Stimulated activated CD4-positive, alpha-beta T cell treated with anti-CD3 and anti-CD28 coated beads, Interleukin-12 subunit alpha, Interleukin-12 subunit beta, amount 100 ng/mL, for 4 hours (primary cell): ENCODE measurements at places on chromosomes 7 and 10.

DNA sequence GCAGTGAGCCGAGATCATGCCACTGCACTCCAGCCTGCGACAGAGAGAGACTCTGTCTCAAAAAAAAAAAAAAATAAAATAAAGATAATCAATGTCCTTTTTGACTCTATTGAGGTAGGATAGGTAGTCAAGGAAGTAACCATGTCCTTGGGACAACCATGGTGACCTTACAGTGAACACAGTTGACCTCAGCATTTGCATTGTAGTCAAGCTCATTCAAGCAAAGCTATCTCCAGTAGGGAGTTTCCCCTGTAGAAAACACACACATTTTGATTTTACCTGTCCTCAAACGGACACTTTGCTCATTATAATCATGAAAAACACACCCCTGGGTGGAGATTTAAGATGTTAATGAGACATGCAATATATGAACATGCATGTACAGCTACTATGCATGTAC, 171.7 kb downstream of the KIF20B start:
- DNase-seq, result no peak

DNA sequence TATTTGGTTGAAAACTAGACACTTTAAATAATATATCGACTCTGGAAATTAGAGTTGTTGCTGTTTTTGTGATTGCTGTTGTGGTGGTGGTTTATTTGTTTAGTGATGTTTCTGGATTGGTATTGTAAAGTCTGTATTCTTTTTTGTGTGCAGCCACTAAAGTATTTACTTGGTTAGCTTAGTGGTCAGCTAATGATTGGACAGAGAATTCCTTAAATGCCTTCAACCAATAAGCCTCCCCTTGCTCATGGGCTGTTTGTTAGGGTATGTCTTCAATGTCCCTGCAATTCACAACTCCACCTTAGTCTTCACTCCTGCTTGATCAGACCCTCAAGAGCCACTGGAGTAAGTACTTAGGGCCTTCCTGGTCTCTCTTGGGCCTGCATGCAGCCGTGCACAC, 71.0 kb downstream of the PAXIP1 start:
- DNase-seq, result no peak

DNA sequence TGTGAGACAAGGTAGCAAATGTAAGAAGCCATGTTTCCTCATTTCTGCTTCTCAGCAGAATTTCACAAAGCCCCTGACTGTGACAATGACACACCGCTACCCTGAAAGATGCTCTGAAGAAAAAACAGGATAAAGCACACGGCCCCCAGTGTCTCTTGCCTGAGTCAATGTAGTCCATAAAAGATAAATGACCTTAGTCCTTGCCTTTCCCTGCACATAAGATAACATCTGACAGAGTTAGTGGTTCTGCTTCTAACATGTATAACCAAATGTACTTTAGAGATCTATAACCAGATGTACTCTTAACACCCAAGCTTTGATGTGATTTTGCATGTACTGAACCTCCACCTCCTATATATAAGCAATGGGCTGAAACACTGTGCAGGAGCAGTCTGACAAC, 3.0 kb upstream of the SND1 start:
- DNase-seq, result no peak

DNA sequence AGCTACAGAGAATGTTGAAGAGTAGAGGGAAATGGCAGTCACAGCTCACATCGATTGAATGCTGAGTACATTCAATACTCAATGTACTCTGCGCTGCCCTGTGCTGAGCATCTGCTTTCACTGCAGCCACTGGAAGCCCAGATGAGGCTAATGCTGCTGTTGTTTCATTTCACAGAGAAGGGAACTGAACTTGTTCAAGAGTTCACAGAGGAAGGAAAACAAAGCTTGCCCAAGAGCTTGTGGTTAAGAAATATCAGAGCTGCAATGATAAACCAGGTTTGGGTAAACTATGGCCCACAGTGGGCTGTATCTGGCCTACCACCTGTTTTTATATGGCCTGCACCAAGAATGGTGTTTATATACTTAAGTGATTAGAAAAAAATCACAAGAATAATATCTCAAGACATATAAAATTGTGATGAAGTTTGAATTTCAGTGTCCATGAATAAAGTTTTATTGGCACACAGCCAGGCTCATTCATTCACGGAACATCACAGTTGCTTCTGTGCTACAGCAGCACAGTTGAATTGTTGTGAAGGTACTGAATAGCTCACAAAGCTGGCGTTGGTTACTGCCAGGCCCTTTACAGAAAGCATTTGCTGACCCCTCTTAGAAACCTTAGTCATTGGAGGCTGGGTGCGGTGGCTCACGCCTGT, 64.1 kb downstream of the CFAP58 start:
- no peak for DNase-seq

- no peak for DNase-seq
Observed at GRCh38 chr10:22564060-22564459, 150.3 kb downstream of the PIP4K2A start.

GRCh38 chr7:97043281-97043680, 18.6 kb upstream of the DLX5 start:
- DNase-seq, result no peak

- no peak for DNase-seq
Observed at GRCh38 chr7:152342796-152343195, 93.0 kb downstream of the KMT2C start.

- DNase-seq, result no peak
Observed at GRCh38 chr10:22374489-22375126, 29.3 kb downstream of the SPAG6 start.

- no peak for DNase-seq
Observed at GRCh38 chr10:786633-787474, 97.4 kb upstream of the DIP2C start.

GRCh38 chr10:34771525-34771924, 43.6 kb downstream of the PARD3 start:
- DNase-seq, result no peak

DNA sequence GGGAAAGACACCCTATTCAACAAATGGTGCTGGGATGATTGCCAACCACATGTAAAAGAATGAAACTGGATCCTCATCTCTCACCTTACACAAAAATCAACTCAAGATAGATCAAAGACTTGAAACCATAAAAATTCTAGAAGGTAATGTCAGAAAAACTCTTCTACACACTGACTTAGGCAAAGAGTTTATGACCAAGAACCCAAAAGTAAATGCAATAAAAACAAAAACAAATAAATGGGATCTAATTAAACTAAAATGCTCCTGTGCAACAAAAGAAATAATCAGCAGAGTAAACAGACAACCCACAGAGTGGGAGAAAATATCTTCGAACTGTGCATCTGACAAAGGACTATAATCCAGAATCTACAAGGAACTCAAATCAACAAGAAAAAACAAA, 504.2 kb upstream of the MBL2 start:
- DNase-seq, result no peak

- no peak for DNase-seq
Observed at GRCh38 chr7:108014747-108015682, 12.1 kb upstream of the LAMB1 start.

GRCh38 chr7:112346381-112347060, 103.7 kb upstream of the IFRD1 start:
- DNase-seq, result no peak

DNA sequence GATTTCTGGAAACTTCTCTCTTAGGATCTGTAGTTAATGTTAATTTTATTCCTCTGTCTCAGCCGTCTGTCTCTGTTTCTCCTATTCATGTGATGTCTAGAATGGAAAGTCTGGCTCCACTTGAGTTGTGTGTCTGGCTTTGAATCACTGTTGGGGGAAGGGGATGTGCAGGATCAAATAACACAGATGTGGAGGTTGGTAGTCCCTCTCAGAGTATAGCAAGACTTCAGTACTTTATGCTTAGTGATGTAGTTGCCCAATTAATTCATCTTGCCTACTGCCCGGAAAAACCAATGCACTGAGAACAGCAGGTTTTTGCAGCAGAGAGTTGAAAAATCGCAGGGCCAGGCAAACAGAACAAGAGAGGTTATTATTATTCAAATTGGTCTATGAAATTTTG, 79.2 kb downstream of the PHTF2 start:
- no peak for DNase-seq

GRCh38 chr10:14573666-14574261, 200.9 kb downstream of the FAM107B start:
- no peak for DNase-seq

DNA sequence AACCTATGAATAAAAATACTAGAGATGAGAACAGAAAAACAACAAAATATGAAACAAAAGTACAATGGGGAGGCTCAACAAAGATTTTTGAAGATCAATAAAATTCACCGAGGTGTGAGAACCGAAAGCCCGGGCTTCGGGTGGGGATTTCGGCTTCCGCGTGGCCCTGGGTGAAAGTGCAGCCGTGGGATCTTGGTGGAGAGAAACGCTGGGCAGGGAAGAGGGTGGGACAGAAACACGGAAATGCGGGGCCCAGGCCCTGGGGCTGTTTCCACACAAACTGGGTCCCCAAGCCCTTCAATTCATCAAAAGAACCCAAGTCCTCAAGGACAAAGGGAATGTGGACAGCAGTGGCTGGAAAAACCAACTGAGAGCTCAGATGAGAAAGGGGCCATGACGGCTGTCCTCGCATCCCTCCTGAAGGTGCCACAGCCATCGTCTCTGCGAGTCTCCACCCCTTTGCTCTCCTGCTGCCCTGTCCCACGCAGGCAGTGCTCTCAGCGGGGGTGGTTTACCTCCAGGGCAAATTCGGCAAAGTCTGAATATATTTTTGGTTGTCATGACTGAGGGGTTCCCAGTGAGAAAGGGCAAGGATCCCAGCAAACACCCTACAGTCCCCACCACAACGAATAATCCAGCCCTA, 19.7 kb downstream of the FOXL3 start:
- no peak for DNase-seq

DNA sequence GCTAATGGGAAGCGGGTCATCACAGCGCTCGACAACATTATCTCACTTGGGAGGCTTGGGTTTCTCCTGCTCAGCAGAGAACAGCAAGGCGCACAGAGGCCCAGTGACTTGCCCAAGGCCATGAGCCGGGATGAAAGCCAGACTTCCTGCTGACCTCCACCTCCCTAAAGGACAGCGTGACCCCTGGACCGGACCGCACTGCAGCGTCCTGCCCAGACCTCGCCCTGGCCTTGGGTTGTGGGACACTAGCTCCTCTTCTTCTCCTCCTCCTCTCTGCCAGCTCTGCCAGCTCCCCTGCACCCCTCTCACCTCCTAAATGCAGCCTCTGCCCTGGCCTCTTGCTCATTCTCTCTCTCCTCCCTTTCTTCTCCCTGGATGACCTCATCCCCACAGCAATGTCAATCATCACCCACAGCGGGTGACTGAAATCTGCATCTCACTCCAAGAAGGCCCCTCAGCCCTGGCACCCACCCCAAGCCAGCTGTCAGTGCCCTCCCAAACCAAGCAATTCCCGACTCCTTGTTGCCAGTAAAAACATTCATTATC, 19.4 kb downstream of the SPOCK2 start:
- no peak for DNase-seq
